Myometrial cell (primary cell): ENCODE measurements at places on chromosomes 6 and 20. TPM values are rescaled to one million over a fixed set of nuclear protein-coding genes. Genes with fewer than 3 reads are reported as not detected.

NR2E1 gene
- total RNA-seq = not detected in 2 replicates

TTLL9 gene
- total RNA-seq = not detected in 2 replicates

PHF10 gene
- total RNA-seq = 5.2 and 8.2 TPM in 2 replicates

KAT14 gene
- 4.3 and 6.6 TPM in 2 replicates for total RNA-seq

DNAH8 gene
- total RNA-seq = not detected in 2 replicates

SSTR4 gene
- not detected in 2 replicates for total RNA-seq

C6orf58 gene
- not detected in 2 replicates for total RNA-seq

PRR18 gene
- total RNA-seq = not detected in 2 replicates

FAM83B gene
- not detected in 2 replicates for total RNA-seq

AKAP12 gene
- total RNA-seq = 47.0 and 64.5 TPM in 2 replicates

RPP40 gene
- 22.0 and 31.7 TPM in 2 replicates for total RNA-seq

VSX1 gene
- total RNA-seq = not detected in 2 replicates

IL17F gene
- total RNA-seq = not detected in 2 replicates

TCP11 gene
- 2.3 and 2.6 TPM in 2 replicates for total RNA-seq

OPN5 gene
- total RNA-seq = not detected in 2 replicates
